Stimulated activated CD4-positive, alpha-beta T cell treated with anti-CD3 and anti-CD28 coated beads, TNF-alpha, amount 100 ng/mL, for 1 hour (primary cell): ENCODE measurements at places on chromosomes 4 and X.

DNA sequence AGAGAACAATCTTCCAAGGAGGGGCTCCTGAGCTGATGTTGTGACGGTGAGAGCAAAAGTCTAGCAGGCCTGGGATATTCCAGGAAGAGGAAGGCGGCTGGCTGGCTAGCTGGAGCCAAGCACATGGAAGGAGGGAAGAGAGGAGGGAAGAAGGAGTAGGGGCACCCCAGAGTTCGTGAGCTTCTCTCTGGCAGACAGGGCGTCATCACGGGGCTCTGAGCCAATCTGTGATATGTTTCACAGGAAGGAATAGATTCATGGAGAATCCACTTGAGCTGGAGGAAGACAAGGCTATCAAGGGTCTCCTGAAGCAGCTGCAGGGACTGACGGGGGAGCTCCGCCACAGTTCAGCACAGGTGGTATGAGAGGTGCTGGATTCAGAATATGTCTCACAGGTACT is 73.6 kb downstream of the DHRSX start:
- no peak for DNase-seq

- DNase-seq = no peak
Observed at GRCh38 chr4:143337600-143338287, 1.1 kb downstream of the GAB1 start.

GRCh38 chr4:47882228-47882627 is 32.2 kb downstream of the NFXL1 start:
- no peak for DNase-seq

- DNase-seq = no peak
Observed at GRCh38 chr4:142984871-142985585, 138.9 kb upstream of the INPP4B start.

- DNase-seq = no peak
Observed at GRCh38 chr4:55249476-55249875, 96.6 kb upstream of the SRD5A3 start.

- no peak for DNase-seq
Observed at GRCh38 chrX:151982222-151982621, 7.7 kb upstream of the GABRE start.

DNA sequence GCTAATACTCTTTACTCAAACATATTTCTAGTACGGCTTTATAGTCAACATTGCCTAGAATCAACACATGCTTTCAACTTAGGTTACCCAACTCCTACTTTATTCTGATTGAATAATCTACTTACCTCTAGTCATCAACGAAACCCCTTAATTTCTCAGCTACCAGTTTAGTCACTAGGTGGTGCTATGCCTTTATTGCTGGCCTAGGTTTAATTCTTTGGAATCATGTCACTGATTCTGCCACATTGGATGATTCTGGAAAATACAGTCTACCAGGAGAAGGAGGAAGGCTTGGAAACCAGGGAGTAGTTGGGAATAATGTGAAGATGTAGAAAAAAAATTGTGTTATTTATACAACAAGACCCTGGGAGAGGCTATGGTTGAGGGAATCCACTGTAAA is 167.7 kb downstream of the DCAF12L2 start:
- DNase-seq = no peak

DNA sequence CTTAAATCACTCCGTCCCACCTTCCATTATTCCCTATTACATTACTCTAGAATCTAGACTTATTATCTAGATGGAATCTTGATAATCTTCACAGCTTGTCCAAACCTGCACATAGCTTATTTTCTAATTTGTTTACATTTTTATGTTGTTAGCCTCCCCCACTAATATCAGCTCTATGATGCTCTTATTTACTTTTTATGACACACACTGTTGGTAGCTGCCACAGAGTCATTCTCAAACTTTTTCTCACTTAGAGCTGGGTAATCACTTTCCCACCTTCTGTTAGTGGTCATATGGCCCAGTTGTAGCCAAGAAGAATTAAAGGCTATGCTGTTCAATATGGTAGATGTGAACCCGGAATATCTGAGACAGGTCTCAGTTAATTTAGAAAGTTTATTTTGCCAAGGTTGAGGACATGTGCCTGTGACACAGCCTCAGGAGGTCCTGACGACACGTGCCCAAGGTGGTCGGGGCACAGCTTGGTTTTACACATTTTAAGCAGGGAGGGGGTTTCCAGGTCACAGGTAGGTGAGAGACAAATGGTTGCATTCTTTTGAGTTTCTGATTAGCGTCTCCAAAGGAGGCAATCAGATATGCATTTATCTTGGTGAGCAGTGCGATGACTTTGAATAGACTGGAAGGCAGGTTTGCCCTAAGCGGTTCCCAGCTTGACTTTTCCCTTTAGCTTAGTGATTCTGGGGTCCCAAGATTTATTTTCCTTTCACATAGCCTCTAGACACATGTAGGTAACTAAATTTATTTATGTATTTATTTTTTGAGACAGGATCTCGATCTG is 7.0 kb upstream of the ADGRA3 start:
- no peak for DNase-seq

DNA sequence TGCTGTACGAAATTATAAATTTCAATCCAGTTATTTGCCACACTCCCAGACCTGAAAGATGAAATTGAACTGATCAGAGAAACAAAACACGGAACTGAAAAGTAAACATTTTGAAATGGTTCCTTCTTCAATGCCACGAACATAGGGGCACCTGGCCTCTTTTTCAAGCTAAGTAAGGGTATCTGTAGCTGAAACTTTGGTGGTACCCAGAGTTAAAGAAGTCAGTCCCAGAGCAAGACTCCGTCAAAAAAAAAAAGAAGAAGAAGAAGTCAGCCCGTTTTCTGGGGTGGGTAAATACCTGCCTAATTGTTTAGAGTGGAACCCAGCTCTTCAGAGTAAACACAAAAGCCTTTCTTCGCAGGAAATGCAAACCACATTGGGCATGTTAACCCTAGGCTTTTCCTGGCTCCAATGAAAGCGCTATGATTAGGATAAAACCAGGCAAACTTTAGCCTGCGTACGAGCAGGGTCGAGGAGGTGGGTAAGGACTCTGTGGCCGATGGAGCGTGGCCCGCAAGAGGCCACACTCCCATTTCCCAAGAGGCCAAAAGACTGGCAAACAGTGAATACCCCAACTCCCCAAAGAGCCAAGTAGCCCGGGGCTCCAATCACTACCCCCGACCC is 1.3 kb downstream of the ANTXR2 start:
- no peak for DNase-seq

DNA sequence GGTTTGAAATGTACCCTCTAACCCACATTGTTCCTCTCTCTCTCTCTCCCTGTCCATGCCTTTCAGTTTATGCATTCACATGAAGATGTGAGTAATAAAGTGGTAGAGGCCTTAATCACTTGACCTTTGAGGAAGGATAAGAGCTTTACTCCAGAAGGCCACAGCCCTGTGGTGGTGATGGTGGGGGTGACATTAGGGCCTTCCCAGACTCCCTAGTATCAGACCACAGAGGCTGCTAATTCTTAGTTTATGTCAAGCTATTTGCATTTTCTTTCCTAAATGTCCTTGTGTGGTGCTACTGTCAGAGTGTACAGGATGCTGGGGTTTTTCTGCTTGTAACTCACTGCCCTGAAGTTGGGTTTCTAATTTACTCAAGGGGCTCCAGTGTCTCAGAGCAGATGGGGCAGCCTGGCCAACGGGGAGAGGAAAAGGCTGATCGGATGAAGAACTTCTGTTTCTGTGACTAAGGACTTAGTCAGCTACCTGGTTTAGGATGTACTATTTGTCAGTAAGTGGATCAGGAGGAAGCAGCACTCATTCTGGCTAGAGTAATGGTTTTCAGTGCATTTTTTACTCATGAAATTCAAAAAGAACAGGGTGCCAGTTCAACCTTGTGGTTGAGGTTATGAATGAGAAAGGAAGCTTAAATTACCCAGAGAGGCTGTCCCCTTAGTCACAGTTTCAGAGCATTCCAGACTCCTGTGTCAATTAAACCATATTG is 509.6 kb upstream of the DIPK2B start:
- no peak for DNase-seq

GRCh38 chrX:78573630-78574029 is 85.5 kb downstream of the RTL3 start:
- DNase-seq = no peak

DNA sequence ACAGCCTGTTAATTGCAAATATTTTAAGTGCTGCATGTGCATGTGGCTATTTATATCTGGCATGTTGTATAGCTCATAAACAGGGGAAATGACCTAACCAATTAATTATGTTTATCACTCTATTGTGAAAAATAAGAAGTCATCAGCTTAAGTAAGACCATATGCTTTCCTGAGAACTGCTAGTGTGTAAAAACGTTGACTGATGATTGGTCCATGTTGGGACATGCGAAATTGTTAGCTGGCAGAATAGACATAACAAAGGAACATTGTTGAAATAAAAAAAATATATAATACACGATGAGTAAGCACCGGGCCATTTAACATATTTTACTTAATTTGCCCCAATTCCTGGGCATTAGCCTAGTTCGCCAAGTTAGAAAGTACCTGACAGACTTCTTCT is 207.5 kb downstream of the ANK2 start:
- DNase-seq = no peak

- DNase-seq = no peak
Observed at GRCh38 chr4:139085141-139085540, 69.6 kb downstream of the NOCT start.

DNA sequence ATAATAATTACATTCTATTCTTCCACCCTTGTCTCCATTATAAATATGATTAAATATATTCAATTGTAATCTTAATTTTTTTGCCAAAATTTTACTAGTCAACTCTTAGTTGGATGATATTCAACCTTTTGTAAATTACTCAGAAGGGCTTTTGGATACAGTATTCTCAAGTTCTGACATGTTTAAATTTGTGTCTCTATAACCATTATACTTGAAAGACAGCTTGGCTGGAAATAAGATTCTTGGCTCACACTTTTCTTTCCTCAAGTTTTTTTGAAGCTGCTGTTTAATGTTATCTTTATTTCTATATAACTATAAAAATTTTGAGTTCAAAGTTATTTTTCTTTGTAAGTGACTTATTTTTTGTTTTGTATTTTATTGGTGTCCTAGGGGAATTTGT is 214.4 kb downstream of the ARAP2 start:
- DNase-seq = no peak

DNA sequence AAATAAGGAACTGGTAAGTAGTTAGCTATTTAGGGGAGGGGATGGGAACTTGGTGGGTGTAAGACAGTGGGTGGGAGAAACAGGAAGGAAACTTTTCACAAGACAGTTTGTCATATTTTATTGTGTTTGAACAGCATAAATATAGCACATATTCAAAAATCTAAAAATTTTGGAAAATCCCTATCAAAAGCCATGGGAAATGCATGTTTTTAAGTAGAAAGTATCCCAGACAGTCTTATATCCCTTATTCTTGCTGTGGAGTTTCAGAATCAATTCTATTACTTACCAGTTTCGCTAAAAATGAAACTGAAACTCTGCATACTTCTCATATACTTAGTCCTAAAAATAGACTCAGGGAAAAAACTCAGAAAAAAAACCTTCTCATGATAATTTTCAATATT is 22.3 kb upstream of the RASGEF1B start:
- no peak for DNase-seq

DNA sequence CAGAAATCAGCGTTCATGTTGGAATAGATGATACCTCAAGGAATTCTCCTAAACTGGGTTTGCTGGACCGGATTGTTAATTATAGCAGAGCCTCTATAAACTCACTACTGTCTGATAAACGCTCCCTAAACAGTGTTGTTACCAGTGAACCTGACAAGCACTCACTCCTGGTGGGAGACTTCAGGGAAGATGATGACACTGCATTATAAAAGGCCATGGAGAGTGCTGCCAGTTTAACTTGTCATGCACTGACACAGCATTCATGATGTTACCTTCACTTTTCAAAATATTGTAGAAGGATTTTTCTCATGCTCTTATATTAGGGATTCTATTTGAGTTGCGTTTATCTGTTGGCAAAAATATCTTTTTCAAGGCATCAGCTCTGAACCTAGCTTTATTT is 57.7 kb upstream of the PGK1 start:
- DNase-seq = no peak

DNA sequence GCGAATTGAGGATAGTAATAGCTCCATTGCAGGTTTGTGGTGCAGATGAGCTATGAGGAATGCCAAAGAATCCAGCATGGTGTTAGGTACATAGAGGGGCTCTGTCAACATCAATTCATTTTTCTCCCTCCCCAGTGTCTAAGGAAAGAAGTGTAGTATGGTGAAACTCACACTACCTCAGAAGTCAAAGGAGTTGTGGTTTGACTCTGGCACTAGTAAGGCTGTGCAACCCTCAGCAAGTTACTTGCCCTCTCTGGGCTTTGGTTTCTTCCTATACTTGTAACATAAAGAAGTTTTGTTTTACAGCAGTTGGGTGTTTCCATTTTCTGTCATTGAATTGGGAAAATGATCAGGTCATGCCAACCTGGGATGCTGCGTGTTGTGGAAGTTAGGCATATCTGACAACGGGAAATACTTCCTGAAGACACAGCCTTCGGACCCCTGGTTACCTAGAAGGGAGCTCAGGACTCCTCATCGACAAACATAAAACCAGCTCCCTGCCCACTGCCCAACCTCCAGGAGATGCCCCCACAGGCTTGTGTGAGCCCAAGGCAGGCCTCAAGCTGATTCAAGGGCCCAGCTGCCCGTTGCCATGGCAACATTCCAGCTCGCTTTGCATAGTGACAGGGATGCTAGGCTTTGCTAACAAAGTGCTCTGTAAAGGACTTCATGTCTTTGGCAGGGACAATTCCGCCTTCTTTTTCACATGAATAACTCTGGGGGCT is 71.4 kb downstream of the RTL5 start:
- no peak for DNase-seq

DNA sequence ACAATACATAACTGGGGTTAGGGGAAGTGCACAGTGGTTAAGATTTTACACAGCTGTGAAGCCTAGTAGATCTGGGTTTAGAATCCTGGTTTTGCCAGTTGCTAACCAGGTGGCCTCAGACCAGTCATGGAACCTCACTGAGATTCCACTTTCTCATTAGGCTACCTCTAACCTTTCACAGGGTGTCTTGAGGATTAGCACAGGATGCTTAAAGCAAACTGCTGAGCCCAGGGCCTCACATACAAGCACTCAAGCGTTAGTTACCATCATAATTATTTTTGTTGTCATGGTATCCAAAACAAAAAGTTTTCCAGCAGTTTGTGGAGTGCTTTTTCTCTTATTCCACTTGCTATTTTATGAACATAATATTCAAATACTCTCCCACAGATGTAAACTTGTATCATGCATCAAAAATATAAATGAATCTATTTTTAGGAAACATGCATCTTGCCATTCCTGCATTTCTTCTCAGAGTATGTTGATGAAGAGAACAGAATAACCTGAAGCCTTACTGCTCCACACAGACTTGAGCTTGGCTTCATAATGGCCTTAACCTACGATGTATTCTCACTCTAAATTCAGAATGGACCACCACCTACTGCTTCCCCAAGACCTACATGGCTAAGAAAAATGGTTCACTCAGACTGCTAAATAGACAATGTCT is 12.6 kb downstream of the AP1S2 start:
- no peak for DNase-seq

- DNase-seq = no peak
Observed at GRCh38 chr4:140057701-140058100, 96.3 kb downstream of the MAML3 start.

DNA sequence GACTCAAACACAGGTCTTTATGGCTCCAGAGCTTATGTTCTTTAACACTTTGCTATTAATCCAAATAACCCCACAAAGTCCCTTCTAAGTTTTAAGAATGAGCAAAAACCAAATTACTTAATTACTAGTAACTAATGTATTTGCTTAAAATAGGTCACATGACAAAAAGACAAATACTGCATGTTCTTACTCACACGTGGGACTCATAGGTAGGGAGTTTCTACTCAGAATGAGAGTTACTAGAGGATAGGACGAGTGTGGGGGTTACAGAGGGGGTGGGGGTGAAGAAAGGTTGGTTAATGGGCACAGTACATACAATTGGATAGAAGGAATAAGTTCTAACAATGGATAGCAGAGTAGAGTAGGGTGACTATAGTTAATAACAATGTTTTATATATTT is 5.8 kb downstream of the RPS6KA3 start:
- no peak for DNase-seq
